Left ventricle myocardium inferior (tissue), 1 donor: ENCODE measurements at places on chromosomes 2 and 18.

DNA sequence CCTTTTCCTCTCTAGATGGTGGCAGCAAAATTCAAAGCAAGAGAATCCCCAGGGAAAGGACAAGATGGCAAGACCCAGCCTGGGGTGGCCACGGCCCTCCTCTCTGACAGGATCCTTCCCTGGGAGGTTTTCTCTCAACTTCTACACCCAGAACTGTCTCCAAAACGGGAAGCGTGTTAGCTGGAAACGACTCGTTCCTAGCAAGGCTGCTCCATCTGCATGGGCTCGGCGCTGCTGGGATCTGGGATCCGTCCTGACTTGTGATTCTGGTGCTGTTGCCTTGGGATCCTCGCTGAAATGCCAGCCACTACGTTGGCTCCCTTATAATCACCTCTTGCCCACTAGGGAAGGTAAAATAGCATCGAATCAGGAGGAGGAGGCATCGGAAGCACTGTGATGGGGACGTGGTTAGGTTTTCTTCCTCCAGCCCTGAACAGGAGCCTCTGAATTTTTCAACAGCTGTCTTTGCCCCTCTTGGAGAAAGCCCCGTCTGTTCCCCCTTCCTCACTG, 514.8 kb upstream of the MYT1L start:
- DNase-seq: no peak

GRCh38 chr2:203672856-203673255, 33.6 kb upstream of the CD28 start:
- DNase-seq: no peak

DNA sequence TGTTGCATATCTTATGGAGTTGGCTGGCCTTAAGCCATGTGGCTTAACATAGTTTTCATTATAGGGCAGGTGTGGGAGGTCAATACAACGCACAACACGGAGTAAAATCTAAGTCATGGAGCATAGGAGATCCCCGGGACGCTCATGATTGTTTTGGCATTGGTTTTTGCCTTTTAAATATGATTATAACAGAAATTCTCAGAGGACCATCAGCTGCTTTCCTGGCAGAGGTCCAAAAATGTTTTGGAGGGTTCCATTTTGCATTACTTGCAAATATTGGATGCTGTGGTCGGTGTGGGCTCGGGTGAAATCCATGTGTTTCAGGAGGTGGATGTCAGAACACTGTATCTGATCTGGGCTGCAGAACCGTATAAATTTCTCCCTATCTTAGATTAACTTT, 3.4 kb downstream of the NCOA1 start:
- no peak for DNase-seq

GRCh38 chr2:85785027-85785822, 31.4 kb downstream of the ATOH8 start:
- no peak for DNase-seq
